OCI-M1 (cell line): ENCODE measurements at places on chromosomes 7 and 10.
A peak's percentile ranks its signal among the peaks of the same experiment; 100 is the strongest.

DNA sequence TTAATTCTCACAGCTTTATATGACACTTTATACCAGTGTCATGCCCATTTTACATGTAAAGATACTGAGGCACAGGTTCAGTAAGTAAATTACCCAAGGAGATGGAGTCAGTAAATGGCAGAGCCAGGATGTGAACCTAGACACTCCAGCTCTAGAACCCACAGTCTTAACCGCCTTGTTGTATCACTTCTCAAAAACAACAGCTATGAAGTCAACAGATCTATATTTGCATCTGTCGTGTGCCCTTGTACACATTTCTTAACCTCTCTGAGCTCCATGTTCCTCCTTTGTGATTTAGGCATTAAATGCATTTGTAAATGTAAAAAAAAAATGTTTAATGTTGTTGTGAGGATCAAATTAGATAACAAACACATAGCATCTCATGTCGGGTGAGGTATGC is 716.2 kb downstream of the SUGCT start:
- DNase-seq = no peak

DNA sequence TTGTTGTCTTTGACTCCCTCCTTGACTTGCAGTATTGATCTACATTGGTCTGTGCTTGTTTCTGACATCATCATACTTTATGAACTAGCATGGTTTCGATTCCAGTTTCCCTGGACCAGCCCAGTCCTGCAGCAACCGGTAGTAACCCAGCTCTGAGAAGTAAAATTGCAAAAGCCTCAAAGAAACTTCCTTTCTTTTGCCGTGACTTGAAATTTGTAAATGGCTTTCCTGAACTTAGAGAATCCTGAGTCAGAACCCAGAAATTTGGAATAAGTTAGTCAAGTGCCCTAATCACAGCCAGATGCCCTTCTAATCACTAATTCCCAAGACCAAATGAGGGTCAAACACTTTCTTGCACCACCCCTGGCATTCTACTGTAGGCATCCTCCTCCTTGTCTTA is 15.0 kb downstream of the TAS2R60 start:
- no peak for DNase-seq

DNA sequence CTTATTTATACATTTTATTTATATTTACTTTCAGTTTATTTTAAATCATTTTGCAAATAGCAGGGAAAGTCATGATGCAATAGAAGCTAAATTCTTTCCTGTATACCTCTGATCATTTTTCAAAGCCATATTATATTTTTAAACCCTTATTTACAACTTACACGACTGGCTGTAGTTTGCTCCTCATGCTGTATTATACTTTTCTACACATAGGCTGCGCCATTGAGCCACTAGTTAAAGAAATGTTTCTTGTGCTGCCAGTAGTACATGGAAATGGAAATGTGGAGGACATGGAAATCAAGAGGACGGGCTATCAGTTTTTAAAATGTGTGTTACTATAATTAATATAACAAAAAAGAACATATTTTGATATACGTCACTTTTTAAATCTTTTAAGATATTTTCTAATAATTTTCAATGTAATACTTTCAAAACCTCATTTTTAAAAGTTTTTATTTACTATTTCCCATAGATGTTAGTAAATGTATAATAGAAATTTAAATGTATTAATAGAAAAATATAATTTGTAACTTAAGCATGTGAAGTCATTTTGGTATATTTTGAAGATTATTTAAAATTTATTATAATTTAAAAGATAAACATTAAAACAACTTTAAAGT is 118.5 kb downstream of the VTI1A start:
- DNase-seq = peak; percentile 88

DNA sequence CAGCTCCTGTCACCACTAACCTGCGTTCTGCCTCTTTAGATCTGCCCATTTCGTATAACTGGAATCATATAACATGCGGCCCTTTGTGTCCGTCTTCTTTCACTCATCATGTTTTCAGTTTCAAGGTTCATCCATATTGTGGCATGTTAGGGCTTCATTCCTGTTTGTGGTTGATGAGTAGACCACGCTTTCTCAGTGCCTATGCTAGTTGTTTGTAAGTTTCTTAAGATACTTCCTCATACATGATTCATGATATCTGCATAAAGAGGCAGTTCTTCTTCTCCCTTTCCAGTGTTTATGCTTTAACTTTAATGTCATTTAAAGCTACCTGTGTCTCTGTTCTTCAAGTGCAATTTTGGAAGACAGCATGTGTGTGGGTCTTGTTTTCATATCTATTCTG is 79.5 kb upstream of the FAM20C start:
- DNase-seq = no peak

- DNase-seq = no peak
Measured at GRCh38 chr7:150824379-150825177, 24.0 kb downstream of the TMEM176A start.

DNA sequence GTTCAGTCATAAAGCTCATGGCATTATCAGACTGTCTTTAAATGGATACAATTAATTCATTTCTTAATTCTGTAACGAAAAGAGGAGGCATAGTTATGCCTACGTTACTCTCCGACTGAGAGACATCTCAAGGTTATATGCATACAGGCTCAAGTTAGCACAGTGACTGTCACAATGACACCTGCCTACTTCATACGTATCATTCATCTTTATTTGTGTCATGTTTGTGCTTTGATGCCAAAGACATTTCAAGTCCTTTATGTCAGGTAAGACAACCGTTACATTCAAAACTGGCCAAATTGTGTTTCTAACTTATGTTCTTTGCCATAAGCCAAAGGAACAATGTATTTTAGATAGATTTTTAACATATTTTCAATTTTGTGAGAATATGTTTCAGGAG is 328.8 kb upstream of the NRG3 start:
- no peak for DNase-seq
